Activated B cell treated with CpG ODN at 0.5 μM for 24 hours (primary cell): ENCODE measurements at places on chromosomes 1 and 21.

GRCh38 chr1:197083474-197083873, 16.4 kb upstream of the F13B start:
- no peak for DNase-seq

GRCh38 chr1:113388017-113388620, 2.2 kb upstream of the MAGI3 start:
- no peak for DNase-seq

DNA sequence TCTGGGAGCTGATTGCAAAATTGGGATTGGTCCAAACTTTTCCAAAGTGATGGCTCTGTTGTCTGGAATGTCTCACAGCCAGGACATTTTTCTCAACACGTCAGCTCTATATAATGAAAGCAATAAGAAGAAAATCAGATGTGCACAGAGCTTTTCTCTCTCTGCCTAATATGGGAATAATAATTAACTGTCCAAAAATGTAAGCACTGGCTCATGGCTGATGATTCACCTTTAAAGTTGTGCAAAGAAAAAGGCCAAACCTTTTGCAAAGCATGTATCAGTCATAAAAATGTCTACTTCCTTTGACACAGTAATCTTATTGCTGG, 30.4 kb downstream of the ZNF281 start:
- no peak for DNase-seq

GRCh38 chr1:176178316-176178715, 28.8 kb downstream of the COP1 start:
- DNase-seq: no peak

DNA sequence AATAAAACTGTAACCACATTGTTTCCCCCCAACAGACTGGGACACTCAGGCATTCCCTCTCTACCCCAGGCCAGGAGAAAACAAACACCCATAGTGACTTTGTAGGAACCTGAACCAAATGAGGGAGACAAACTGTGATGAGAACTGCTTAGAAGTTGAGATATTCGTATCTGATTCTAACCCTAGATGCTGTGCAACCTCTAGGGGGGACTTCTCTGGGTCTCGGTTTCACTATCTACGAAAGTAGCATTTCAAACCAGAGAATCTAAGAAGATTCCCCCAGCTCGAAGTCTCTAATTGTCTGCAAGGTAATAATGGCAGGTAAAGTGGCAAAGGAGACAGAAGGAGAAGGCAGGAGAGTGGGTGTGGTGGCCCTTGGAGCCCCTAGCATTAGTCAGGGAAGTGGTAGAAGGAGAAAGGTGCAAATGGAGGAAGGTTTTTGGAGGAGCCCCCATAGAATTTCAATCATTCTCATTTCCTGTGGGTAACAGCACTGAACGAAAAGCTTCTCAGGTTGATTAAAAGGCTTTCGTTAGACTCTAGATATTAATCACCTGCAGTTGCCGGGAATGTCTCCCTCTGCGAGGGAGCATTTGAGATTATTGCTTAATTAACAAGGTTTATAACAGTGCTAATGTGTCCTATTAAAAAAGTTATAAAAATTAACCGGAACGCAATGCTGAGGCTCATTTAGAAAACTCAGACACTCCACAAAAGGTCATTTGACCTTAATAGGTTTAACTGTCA, 46.4 kb downstream of the BEND5 start:
- DNase-seq: no peak

DNA sequence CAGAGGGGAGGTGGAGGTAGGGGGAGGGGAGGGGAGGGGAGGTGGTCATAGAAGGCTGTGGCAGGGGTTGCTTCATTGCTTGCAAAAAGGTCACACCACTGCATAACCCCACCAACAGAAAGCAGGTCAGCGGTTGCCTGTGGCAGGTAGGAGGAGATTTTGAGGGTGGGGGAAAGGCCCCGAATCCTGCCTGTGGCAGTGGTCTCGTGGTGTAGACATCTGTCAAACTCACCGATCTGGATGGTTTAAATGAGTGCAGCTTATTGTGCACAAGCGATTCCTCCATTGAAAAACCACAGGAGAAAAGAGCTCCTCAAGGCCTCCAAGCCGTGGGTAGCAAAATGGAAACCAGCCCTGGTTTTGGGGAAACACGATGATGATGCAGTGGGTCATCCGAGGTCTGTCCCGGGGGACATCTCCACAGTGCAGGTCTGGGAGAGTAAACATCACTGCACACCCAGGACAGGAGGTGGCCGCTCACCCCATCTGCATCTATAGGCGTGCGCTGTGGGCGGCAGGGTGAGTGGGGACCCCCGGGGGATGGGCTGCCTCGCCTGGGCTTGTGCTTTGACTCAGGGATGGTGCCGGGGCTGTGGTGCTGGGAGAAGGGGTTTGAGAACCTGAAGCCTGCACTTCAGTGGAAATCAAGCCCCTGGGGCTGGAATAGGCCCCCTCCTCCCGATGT, 112.3 kb downstream of the CRYAA start:
- DNase-seq: no peak

DNA sequence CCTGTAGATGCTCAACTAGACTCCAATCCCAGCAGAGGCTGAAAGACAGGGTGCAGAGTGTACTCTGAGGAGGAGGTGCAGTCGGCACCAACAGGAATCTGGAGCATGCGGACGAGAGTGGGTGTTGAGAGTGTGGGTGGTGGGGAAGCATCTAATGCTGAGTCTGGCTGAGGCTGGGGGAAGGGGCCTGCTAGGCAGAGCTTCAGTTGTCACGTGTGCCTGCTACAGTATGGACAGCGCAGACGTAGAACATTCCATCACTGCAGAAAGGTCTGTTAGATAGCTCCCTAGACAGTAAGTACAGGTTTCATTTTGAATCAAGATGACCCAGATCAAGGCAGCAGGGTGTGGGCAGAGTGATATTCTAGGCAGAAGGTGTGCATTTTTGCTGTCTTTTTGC, 23.1 kb downstream of the SNAP47 start:
- no peak for DNase-seq

DNA sequence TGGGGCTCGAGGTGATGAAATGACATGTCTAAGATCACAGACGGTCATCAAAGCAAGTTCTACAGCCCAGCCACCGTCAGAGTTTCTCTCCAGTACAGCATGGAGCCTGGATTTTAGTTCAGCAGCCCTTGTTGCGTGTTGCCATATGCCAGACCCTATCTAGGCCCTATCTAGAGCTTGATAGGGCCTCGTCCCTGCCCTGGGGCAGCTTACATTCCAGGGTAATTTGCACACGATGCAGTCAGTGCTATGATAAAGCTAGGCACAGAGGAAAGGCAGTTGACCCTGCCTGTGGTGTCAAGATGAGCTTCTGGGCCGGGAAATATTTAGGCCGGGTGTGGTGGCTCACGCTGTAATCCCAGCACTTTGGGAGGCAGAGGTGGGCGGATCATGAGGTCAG, 18.9 kb downstream of the ETV3L start:
- no peak for DNase-seq

DNA sequence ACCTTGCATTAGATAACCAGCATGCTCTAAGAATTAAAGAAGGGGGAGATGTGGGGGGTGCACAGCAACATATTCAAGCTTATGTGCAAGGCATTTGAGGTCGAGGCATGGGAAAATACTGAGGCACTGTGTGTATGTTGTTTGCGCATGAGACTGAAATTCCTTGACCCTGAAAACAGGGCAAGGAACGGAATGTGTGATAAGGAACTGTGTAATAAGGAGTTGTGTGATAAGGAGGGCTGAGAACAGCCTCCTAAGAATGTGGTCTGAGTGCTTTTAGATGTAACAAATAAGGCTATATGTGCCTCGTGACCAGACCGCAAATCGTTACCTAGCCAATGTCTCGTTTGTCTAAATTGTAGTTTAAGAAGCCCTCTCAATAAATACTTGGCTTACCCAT, 26.5 kb upstream of the ITLN1 start:
- DNase-seq: no peak

DNA sequence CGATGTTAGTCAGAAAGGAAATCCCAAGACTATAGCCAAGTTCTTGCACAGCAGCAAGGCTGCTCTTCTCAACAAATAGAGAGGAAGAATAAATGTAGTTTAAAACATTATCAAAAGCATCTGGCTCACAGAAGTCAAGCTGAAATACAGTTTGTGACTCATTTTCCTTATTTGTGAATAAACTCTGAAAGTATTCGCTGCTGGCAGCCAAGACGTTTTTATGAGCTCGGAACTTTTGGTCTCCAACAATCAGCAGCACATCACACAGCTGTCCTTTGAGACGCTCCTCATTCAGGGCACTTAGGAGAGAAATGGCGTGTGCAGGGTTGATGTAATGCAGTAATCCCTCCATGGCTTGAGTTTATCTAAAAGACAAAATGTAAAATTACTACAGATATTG, 16.4 kb downstream of the ZBTB21 start:
- no peak for DNase-seq

GRCh38 chr1:110780600-110781484, 92.1 kb upstream of the CD53 start:
- DNase-seq: peak; percentile 48

DNA sequence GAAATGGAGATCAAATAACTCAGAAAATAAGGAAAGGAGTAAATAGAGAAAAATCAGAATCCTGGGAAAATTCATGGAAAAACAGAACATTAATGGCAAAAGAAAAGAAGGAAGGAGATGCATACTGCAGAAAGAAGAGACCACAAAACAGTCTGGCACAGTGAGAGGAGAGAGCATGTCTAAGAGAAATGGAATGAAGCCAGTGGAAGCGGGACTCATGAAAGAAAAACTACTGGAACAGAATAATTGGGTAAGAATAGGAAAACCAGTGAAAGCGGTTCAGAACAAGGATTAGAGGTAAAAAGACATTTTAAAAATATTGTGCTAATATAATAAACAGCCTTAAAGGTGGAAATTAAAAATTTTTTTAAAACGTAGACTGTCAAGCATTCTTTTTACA, 93.6 kb upstream of the GREM2 start:
- no peak for DNase-seq

DNA sequence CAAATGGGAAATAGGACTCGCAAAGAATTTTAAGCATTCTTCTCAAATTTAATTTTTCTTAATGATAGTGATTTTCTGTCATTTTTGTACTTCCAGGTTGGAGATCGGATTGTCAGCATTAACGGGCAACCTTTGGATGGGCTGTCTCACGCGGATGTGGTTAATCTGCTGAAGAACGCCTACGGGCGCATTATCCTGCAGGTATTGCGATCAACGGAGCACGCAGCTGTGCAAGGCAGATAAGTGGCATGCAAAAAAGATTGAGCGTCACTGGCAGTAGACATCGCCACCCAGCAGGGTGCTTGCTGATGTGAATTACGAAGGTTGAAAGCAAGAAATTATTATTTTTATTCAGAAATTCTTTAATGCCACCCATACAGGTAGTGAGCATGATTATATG, 65.9 kb upstream of the L1TD1 start:
- DNase-seq: no peak

GRCh38 chr1:174324939-174325338, 122.8 kb upstream of the GPR52 start:
- no peak for DNase-seq

DNA sequence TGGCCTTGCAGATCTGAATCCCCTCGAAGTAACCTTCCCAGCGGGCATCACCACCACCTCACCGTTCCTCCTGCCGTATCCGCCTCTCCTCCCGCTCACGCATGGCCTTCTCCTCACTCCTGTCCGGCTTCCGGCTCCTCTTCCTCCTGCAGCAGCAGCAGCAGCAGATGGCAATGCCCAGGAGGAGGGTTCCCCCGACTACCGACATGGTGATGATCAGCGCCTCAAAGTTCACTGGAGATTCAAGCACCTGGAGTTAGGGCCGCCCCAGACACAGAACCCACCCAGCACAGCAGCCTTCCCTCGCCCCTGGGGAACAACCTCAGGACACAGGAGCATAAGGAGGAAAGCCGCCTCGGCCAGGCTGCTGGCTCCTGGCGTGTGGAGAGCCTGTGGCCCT, 17.4 kb downstream of the PTTG1IP start:
- no peak for DNase-seq

DNA sequence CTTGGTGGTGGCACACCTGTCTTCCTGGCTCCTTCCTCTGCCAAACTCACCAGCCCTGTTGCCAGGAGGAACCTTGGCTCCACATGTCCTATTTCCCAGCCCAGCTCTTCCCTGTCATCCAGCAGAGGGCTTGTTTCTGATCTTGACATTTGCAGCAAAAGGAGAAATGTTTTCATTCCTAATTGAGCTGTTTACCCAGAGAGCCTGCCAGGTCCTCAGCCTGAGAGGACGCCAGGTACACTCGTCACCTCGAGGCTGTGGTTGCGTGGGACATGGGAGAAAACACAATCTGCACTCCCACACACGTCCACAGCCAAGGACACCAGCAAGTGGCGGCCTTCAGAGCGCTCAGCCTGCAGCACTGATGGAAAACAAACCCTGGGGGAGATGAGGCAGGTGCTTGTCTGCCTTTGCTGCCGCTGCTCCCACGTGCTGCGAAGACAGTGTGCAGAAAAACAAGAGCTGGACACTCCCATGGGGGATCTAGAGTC, 132.8 kb upstream of the CD34 start:
- no peak for DNase-seq

GRCh38 chr1:70718086-70718630, 307.1 kb downstream of the CTH start:
- no peak for DNase-seq

DNA sequence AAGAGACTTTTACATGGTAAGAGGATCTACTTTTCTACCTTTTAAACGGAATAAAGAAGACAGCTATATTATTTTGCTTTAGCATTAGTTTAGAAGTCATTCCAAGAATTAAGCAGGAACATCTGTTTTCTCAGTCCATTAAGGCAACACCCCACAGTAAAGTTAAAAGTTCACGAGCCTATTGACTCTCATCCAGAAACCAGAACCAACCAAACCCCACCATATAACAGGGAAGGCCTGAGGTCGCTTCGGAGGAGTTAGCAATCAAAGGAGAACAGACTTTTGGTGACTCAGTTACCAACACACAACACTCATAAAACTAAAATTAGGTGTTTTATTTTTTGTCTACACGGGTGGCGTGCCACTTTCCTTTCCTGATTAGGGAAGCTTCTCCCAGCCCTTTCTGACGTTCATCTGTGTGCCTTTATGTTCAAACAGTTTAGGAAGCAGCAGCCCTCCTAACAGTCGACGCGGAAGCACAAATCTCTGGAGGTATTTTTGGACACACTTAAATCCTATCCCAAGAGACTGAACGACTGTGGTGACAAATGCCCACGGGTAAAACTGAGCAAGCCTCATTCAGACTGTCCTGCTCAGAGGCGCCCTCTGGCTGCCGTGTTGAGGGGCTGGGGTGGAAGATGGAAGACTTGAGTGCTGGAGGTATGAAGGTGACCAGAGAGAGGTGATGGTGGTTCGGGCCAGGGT, 8.6 kb upstream of the PLA2G2C start:
- peak; percentile 54 for DNase-seq

DNA sequence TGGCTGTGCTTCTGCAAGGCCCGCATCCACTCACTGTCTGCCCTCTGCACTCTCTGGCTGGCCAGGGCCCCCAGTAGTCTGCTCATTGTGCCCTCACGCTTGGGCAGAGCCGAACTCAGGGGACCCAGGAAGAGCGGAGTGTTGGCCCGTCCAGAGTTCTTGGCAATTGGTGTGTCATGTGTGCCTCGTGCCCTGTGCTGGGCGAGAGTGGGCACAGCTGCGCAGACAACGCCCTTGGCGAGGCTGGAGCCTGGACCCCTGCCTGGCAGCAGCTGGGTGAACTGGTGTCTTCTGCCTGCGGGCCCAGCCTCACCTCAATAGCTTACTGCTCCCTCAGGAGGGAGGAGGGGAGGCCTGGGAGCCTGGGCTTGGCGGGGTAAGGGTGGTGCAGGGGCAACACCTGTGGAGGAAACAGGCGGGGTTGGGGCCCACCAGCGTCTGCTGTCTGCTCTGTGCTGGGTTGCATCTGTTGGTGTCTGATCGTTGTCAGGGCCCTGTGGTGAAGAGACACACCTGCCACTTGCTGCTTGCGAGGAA, 2.1 kb downstream of the GUK1 start:
- DNase-seq: no peak
